ENCODE measurements at places on chromosomes 13 and 19.

DNA sequence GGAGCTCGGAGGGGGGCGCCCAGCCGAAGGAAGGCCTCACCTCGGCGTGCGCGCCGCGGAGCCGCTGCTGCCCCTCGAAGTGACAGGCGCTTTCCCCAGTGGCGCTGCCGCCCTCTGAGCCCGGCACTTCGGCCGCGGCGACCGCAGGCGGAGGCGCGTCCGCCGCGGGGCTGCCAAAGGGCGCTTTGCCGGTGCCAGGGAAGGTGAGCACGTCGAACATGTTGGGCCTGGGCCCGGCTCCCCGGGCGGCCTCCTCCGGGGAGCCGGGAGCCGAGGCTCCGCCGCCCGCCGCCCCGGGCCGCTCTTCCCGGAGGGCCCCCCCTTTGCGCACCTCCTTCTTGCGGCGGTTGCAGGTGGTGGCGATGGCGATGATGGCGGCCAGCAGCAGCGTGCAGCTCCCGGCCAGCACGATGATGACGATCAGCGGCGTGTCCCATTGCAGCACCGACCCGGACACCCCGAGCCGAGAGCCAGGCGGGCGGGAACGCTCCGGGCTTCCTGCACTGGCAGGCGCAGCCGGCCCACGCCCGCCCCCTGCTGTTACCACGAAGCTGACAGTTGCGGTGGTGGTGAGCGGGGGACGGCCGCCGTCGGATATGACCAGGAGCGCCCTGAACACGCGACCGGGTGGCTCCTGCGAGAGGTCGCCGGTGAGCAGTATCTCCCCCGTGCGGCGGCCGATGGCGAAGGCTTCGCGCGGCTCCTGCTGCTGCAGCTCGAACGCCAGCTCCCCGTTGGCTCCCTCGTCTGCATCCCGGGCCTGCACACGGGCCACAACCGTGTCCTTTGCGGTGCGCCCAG, 2.5 kb downstream of the PCDH8 start:
- no peak overlapping the region for H3K4me3 ChIP-seq
- H3K27ac ChIP-seq: no peak overlapping the region
- H3K36me3 ChIP-seq: peaks cover 10% of the 10 kb centered on the region
- peaks cover 60% of the 10 kb centered on the region for H3K27me3 ChIP-seq
- DNase-seq: peak; percentile 42

- H3K36me3 ChIP-seq: peaks cover 57% of the 10 kb centered on the region
- no peak overlapping the region for H3K27ac ChIP-seq
- no peak overlapping the region for H3K4me3 ChIP-seq
- H3K4me1 ChIP-seq: no peaks in the 10 kb centered on the region
Observed at GRCh38 chr19:19009951-19010350, 23.4 kb downstream of the SUGP2 start.

- peaks cover 5% of the 10 kb centered on the region for H3K36me3 ChIP-seq
- peaks cover 25% of the 10 kb centered on the region for H3K27me3 ChIP-seq
- DNase-seq: no peak
- H3K4me1 ChIP-seq: no peaks in the 10 kb centered on the region
Observed at GRCh38 chr13:32897296-32897695, 118.9 kb upstream of the KL start.

DNA sequence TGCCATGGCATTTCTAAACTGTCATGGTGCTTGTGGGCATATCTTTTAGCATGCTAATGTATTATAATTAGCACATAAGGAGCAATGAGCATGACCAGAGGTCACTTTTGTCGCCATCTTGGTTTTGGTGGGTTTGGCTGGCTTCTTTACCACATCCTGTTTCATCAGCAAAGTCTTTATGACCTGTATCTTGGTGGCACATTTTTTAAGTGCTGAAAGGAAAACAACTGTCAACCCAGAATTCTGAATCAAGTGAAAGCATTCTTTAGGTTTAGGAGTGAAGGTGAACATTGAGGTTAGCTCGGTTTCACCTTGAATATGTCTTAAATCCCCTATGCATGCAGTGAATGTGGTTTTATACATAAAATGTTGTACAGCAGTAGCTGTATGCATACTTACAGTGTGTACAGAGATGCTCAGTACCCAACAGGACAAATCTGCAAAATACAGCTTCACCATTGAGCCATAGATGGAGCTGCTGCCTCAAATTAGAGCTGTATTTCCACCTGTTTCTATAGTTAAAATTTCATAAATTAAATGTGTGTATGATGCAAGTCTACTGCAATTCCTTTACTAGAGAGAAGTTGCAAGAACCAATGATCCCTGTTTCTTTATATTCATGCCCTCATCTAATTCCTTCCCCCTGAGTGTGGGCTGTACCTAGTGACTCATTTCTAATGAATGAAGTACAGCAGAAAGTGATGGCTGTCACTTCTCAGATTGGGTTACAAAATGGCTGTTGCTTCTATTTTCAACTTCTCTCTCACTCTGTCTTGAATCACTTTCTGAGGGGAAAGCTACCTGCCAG, 25.2 kb upstream of the IGSF23 start:
- no peak overlapping the region for H3K4me3 ChIP-seq
- peaks cover 11% of the 10 kb centered on the region for H3K4me1 ChIP-seq
- DNase-seq: peak; percentile 16
- no peaks in the 10 kb centered on the region for H3K27me3 ChIP-seq
- H3K36me3 ChIP-seq: no peaks in the 10 kb centered on the region

GRCh38 chr13:42707048-42707447, 74.3 kb upstream of the FAM216B start:
- DNase-seq: no peak
- no peaks in the 10 kb centered on the region for H3K4me1 ChIP-seq
- H3K36me3 ChIP-seq: no peaks in the 10 kb centered on the region
- H3K27me3 ChIP-seq: peaks cover 16% of the 10 kb centered on the region

DNA sequence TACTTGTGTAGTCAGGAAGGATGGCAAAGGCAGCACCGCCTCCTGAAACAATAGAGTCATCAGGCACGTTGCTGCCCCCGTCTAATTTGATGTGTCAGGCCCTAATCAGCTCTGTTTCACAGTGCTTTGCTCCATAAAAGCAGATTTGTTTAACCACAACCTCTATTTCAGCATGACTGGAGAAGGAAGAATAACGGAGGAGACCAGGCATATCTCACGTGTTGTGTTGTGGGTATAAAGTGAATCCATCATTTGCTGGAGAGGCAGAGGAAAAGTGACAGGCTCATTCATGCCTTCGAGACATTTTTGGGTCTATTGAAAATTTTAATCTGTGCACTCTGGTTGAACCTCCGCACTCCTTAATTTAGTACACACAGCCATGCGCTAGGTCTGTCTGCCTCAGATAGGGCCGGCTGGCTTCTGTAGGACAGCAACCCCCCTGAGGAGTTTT, 940.4 kb upstream of the SLC10A2 start:
- no peak overlapping the region for H3K27ac ChIP-seq
- H3K27me3 ChIP-seq: no peaks in the 10 kb centered on the region
- no peak for DNase-seq
- H3K4me1 ChIP-seq: no peaks in the 10 kb centered on the region

- peak; percentile 71 for DNase-seq
- no peaks in the 10 kb centered on the region for H3K27me3 ChIP-seq
- H3K27ac ChIP-seq: peak within 1 kb of the TSS; percentile 88
- peaks cover 34% of the 10 kb centered on the region for H3K4me1 ChIP-seq
- peak within 1 kb of the TSS; percentile 91 for H3K4me3 ChIP-seq
- H3K36me3 ChIP-seq: peaks cover 53% of the 10 kb centered on the region
Observed at GRCh38 chr19:35268536-35269437, at the start of gene USF2. Gene USF2 (plus strand): TSS chr19:35268962. CDS start chr19:35269102, 140 bp downstream.

DNA sequence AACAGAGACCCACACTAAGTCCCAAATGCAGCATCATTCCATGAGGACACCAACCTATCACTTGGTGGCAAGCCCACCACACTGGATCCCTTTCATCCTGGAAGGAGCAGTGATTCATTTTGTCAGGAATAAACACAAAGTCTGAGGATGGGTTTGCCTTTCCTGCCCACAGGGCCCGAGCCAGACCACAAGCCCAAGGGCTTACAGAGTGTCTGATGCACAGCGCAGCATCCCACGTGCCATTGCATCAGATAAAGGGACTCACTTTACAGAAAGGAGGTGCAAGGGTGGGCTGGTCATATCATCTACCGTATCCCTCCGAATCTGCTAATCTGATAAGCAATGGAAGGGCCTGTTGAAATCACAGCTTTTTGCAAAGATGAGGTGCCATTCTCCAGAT, 12.2 kb upstream of the KCTD15 start:
- no peak overlapping the region for H3K27ac ChIP-seq
- H3K4me3 ChIP-seq: no peak overlapping the region
- no peaks in the 10 kb centered on the region for H3K36me3 ChIP-seq
- H3K27me3 ChIP-seq: peaks cover 14% of the 10 kb centered on the region

GRCh38 chr13:85799097-85799582, at the start of gene SLITRK6:
Gene SLITRK6 (minus strand): TSS chr13:85799419. CDS start chr13:85796508, 2,911 bp downstream.
- H3K4me3 ChIP-seq: no peak within 1 kb of the TSS
- H3K4me1 ChIP-seq: no peaks in the 10 kb centered on the region
- DNase-seq: no peak
- H3K27ac ChIP-seq: no peak within 1 kb of the TSS
- no peaks in the 10 kb centered on the region for H3K36me3 ChIP-seq

DNA sequence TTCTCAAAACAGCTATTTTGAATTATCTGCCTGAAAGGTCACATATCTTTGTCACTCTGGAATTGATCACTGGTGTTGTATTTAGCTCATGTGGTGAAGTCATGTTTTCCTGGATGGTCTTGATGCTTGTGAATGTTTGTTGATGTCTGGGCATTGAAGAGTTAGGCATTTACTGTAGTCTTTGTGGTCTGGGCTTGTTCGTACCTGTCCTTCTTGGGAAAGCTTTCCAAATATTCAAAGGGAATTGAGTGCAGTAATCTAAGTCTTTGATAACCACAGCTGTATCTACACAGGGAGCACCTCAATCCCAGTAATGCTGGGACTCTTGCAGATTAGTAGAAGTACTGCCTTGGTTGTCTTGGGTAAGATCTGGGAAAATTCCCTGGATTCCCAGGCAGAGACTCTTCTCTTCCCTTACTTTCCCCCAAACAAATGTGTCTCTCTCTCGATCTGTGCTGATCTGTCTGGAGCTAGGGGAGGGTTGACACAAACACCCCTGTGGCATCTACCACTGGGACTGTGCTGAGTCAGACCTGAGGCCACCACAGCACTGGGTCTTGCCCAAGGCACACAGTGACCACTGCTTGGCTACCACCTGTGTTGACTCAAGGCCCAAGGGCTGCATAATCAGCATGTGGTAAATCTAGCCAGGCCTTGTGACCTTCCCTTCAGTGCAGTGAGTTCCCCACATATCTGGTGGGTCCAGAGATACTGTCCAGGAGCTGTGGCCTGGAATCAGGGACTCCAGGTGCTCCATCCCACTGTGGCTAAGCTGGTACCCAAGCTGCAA, 5.5 kb upstream of the CYP4F3 start:
- no peaks in the 10 kb centered on the region for H3K36me3 ChIP-seq
- H3K4me1 ChIP-seq: peaks cover 3% of the 10 kb centered on the region
- H3K27me3 ChIP-seq: peaks cover 12% of the 10 kb centered on the region
- no peak overlapping the region for H3K4me3 ChIP-seq
- H3K27ac ChIP-seq: no peak overlapping the region

DNA sequence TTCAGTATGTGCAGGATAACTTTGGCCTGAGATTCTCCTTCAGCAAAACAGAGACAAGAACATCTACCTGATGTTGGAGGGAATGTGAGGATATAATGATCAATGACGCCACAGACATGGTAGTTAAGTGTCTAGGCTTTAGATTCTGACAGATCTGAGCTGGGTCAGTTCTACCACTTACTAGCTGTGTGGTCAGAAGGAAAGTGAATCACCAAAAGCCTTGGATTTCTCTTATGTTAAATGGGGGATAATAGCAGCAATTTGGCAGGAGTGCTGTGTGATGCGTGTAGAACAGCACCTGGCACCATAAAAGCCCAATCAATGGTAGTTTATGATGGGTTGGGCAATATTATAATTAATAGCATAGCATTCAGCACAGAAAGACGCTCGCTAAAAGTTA, 41.7 kb downstream of the RXFP2 start:
- no peak overlapping the region for H3K27ac ChIP-seq
- DNase-seq: no peak
- H3K4me1 ChIP-seq: no peaks in the 10 kb centered on the region
- peaks cover 12% of the 10 kb centered on the region for H3K27me3 ChIP-seq
- no peak overlapping the region for H3K4me3 ChIP-seq

DNA sequence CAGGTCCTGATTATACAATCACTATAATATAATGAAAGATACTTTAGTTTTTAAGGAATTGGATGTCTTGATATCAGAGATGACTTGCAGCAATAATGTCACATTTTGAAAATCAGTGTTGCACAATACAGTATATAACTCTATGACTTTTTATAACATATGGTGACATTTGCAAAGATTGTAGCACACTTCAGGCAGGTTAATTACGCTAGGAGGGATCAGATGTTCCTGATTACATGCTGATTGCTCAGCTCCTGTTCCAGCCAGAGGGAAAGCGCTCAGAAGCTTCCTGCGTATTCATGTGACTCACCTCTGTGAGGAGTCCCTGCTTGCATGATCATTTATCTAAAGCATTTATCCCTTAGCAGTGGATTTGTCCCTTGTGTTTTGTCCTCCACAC, 265.6 kb downstream of the GPC5 start:
- H3K36me3 ChIP-seq: no peaks in the 10 kb centered on the region
- H3K4me3 ChIP-seq: no peak overlapping the region
- no peaks in the 10 kb centered on the region for H3K4me1 ChIP-seq

All from activated CD4-positive, alpha-beta memory T cell treated with anti-CD3 and anti-CD28 coated beads, Interleukin-2, amount 10 ng/mL, durations not matched to agents 7 days and 5 days (primary cell).